Activated CD4-positive, alpha-beta T cell treated with anti-CD3 and anti-CD28 coated beads, Interleukin-2, amount 50 U/mL, for 4 hours (primary cell): ENCODE measurements at places on chromosomes 7 and 10.

DNA sequence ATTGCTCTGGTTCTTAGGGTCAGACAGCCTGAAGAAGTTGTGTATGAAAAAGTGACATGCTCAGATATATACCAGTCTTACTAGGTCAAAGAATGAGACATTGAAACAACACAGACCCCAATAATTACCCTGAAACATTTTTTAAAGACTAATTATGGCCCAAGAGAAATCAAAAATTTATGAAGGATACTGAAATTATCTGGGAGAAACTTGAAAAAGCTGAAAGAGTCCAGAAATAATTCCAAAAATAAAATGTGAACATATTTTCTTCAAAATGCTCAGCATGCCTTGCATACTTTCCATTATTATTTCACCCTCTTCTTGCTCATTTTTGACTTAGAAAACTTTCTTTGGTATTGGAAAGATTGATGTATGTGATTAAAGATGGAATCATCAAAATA, 198.9 kb upstream of the CCDC6 start:
- no peak for DNase-seq

GRCh38 chr7:139730746-139731612, 46.8 kb downstream of the HIPK2 start:
- no peak for DNase-seq

GRCh38 chr10:124006526-124006925, 86.9 kb downstream of the CHST15 start:
- DNase-seq, result no peak

GRCh38 chr10:23099816-23100215, 4.4 kb downstream of the MSRB2 start:
- no peak for DNase-seq

- no peak for DNase-seq
These were observed 240.3 kb downstream of the RNLS start for GRCh38 chr10:88342733-88343310.

DNA sequence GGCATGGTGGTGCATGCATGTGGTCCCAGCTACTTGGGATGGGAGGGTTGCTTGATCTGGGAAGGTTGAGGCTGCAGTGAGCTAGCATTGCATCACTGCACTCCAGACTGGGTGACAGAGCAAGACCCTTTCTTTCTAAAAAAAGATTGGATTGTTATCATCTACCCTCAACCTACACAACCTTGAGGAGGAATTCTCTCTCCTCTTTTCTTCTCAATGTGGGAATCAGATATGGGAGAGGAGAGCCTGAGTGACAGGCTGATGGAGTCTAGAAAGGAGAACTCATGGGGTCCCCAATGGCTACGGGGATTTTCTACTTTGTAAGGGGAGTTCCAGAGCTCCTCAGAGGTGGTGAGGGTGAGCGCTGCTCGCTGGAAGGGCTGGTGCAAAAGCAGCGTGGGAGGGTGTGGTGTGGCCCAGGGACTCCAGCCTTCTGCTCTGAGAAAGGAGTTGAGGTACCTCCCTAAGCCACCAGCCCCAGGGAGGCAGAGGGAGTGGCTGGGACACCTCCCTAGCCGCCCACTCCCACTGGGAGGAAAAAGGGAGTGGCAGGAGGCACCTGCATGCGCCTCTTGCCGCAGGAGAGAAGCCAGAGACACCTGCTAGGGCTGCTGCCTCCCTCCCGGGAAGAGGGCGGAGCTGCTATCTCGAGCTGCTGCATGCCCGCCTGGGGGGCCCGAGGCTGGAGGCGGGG, 48.4 kb downstream of the GATA3 start:
- DNase-seq, result no peak

DNA sequence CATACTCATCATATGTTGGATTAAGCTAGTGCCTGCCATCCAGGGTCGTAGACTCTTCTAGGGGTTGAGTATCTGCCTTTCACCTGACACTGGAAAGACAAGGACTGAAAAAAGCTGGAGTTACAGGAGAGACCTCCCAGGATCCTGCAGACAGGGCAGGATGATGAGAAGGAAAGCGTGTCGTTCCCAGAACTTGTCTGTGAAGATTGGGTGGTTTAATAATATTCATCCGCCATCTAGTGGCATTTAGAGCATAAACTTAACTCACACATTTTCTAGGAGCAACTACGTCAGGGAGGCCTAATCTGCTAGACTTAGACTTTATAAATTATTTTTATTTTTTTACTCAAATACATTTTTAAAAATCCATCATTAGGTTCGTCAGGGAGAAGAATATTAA, 59.6 kb downstream of the ADRB1 start:
- DNase-seq, result no peak

- DNase-seq, result no peak
These were observed 379.1 kb downstream of the TCERG1L start for GRCh38 chr10:130932326-130933007.
